ENCODE measurements at places on chromosomes 13 and 19.

GRCh38 chr19:3045885-3046697 lies 16.2 kb downstream of the TLE5 start:
- no peak for DNase-seq

DNA sequence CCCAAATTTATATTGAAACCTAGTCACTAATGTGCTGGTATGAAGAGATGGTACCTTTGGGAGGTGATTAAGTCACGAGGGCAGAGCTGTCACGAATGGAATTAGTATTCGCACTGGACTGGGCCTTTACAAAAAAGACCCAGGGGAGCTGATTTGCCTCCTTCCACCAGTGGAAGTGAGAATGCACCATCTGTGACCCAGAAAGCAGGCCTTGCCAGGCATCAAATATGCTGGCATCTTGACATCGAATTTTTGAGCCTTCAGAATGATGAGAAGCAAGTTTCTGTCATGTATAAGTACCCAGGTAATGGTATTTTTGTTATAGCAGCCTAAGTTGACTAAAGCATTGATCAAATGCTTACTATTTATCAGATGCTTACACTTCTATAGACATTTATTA lies 373.6 kb downstream of the FGF14 start:
- no peak for DNase-seq

DNA sequence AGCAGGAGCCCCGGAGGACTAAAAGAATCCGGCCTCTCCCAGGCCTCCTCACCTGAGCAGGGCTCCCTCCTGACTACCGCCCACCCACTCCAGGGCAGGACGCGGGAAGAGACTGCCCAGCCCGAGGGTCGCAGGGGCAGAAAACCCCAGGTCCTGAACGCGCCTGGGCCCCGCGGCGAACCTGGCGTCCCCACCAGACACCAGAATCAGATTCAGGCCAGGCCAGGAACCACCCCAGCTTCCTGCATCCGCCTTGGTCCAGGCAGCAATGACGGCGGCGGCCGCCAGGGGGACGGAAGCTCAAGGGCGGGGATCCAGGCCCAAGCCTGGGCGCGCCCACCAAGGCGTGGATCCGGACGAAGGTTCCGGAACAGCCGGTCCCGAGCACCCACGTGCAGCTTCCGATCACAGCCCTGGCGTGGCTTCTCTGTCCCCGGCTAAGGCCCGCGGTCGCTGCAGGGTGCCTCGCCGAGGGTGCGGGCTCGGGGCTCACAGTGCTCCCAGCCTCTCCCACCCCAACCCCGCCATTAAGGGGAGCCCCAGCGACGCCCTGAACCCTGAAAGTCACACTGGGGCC lies 3.6 kb downstream of the LGALS7 start:
- peak; percentile 82 for DNase-seq

GRCh38 chr19:6047741-6048251 lies 62.5 kb downstream of the RFX2 start:
- DNase-seq, result no peak

- no peak for DNase-seq
These were observed 688 bp downstream of the ZNF606 start for GRCh38 chr19:58001895-58002369.

GRCh38 chr13:21894091-21894490 lies 223.2 kb downstream of the FGF9 start:
- DNase-seq, result no peak

GRCh38 chr19:21617740-21618339 lies 112.4 kb downstream of the ZNF429 start:
- DNase-seq, result no peak

Measured in pancreas (tissue), 10 donors.